ENCODE measurements at places on chromosomes 4 and X.

DNA sequence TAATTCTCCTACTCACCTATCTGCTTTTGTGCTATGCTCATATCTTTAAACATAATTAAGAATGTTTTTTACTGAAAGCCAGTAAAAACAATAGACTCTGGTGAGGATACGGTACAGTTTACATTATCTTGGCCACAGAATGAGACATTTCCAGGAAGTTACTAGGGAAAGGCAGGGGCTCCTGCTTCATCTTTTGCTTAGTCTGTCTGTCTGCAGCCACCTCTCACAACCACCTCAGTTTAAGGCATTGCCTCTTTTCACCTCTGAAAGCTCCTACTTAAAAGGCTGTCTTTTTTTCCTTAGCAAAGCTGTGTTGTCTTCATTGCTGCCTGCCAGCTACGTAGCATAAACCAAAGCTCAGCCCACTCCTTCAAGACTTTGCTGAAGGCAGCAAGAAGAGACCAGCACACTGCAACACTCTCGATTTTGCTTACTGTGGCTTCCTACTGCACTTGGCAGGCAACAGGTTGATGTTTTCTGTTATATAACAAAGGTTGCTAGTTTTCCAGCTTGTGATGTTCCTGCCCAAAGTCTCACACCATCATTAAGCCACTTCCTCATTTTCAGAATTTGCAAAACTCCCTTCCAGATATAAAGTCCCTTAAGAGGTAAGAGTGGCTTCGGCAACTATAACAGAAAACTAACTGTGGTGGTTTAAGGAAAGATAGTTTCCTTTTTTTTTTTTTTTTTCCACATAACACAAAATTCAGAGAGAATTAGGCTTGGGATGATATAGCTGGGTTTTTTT, 432.9 kb downstream of the GRXCR1 start:
- DNase-seq = no peak

GRCh38 chr4:59161249-59161648, 2038.9 kb upstream of the ADGRL3 start:
- no peak for DNase-seq

DNA sequence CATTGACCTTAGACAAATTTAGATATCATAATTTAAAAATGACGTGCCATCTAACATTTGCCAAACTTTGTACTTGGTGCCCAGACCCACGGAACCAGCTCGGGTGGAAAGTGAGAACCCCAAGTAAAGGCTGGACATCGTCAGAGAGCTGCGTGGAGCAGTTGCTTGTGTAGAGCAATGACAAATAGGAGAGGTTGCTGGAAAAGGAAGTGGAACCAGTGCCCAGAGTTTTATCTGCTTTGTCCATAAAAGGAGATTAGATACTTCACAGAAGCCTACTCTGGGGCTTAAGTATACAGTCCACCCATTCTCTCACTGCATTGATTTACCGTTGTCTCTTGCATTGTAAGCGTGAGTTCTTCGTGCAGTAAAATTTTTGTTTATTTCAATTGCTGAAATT, 5.4 kb upstream of the TBC1D1 start:
- DNase-seq = no peak

DNA sequence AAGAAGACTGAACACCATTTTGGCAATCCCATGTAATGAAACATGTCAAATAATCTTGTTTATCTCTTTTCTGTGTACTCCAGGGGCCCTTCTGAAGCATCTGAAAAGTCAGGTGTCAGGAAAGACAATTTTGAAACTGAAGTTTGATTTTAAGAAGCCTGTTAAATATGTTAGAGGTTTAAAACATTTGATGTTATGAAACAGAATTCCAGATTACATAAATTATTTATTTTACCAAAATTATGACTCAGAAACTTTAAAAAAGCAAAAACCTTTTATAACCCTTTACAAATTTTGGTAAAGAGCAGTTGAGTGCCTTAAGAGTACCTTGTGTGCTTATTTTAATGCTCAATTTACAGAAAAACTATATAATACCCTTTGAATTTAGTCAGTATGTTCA, 130.8 kb downstream of the PAPSS1 start:
- DNase-seq = no peak

DNA sequence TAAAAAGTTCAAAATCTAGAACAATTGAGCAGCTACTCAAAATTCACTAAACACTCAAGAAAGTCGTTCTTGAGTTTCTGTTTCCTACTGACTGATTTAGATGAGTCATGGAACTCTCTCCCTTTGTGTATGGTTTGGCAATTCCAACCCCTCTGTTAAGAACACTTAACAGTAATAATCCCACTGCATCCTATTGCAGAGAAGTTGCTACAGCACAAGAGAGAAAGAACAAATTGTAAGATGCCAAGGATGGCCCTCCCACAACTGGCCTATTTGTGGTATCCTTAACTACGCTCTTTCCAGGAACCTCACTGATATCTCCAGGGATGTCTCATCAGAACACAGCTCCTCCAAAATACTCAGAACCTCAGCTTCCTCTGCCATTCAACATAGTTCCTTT, 701.8 kb upstream of the TENM3 start:
- DNase-seq = no peak

DNA sequence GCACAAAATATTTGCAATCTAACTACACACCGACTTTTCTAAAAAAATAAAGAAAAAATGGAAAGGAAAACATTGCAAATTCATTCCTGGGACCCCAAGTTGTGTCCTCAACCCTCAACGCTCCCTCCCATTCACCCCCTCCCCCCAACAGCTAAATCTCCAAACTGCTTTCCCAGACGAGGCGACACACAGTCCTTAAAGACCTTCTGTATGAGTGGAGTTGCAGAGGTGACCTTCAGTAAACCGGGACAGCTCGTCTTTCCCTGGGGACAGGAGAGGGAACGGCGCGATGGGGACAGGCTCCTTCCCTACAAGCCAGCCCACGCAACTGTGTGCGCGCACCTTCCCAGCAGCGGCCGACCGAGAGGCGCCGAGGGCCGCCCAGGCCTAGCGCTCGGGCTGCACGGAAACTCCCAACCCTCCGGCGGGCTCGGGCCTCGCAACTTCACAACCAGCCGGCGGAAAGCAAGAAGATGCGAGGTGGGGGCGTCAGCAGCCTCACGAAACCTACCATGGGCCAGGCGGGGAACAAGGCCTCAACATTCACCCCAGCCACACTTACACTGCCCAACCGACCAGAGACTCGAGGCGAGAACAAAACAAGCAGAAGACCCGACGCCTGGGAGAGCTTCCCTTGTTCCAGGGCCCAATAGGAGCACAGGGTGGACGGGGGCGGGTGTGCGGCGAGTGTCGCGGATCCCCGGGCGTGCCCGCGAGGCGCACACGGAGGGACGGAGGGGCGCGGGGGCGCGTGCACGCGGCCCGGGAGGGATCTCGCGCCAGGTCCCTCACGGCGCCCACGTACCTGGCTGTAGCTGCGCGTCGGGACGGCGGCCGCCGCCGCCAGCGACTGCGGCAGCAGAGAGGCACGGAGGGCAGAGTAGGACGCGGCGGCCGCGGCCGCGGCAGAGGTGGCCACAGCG, 763 bp downstream of the GRSF1 start:
- DNase-seq = peak; percentile 61

- DNase-seq = no peak
Observed at GRCh38 chrX:41789374-41789773, 65.4 kb downstream of the GPR82 start.

GRCh38 chr4:1179089-1179441, 6.7 kb upstream of the SPON2 start:
- DNase-seq = peak; percentile 30

Data from NCI-H526 (cell line).